ENCODE measurements at places on chromosomes 5 and 9.

- DNase-seq = no peak
These were observed 64.3 kb downstream of the C9orf50 start for GRCh38 chr9:129556491-129557191.

- DNase-seq = no peak
These were observed 101.3 kb upstream of the EGFLAM start for GRCh38 chr5:38157024-38157423.

DNA sequence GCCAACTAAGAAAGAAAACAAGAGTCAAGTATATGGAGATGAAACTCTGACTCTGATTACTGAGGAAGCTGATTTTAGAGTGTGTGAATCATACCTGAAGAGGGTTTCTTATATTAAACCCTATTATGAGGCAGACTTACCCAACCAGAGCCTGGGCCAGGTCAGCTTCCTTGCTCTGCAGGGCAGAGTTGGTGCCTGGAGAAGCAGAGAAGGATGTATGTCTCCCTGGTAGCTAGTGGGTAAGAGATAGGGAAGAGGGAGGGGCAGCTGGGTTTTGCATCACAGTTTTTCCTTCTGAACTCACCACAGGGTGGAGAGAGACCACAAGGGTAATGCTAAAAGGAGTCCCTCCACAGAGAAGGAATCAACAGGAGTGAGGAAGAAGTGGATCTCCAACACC, 104.1 kb downstream of the CMYA5 start:
- no peak for DNase-seq

- no peak for DNase-seq
These were observed 54.4 kb upstream of the FAM120AOS start for GRCh38 chr9:93507768-93508167.

DNA sequence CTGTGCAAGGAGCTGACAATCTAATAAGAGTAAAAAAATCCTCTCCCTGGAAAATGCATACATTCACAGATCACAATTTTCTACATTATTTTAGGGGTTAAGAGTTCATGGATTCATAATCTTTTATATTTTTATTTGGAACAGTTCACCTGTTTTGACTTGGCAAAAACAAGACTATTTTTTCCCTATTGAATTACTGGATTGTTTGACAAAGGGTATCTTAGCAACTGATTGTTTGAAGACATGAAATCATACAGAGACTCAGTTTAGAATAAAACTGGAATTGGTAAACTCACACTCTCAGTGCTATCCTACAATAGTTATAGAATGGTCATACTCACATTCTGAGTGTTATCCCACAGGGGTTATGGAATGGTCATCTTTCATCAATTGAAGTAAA, 358.2 kb upstream of the PTGER4 start:
- DNase-seq = no peak

- no peak for DNase-seq
These were observed 2.6 kb upstream of the EGFL7 start for GRCh38 chr9:136659861-136660784.

DNA sequence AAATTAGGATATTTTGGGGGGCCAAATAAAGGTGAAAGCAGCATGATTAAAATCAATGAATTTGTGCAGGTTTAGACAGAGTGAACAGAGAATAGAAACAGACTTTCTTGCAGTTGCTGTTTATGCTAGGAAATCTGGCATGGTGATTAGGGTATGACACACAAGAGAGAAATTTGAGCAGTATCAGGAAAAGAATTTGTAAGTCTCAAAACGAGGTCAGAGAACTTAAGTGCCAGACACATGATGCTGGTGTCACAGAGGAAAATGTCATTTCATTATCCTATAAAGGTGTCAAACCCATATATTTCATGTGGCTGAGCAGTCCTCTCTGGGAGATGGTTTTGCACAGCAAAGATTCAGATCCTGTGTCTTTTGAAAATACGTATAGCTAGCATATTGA, 15.7 kb downstream of the LVRN start:
- DNase-seq = no peak

GRCh38 chr5:81228084-81228483, 5.0 kb upstream of the CKMT2 start:
- DNase-seq = no peak

DNA sequence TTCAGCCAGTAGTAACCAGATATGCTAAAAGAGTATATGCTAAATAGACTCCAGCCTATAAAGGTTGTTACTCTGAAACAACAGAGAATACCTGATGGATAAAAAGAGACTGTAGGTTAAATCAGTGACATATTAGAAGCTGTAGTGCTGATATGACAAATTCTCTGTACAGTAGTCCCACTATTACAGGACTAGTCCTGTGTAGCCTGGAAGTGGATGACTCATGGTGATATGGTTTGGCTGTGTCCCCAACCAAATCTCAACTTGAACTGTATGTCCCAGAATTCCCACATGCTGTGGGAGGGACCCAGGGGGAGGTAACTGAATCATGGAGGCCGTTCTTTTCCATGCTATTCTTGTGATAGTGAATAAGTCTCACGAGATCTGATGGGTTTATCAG, 276.2 kb upstream of the POU5F2 start:
- no peak for DNase-seq

DNA sequence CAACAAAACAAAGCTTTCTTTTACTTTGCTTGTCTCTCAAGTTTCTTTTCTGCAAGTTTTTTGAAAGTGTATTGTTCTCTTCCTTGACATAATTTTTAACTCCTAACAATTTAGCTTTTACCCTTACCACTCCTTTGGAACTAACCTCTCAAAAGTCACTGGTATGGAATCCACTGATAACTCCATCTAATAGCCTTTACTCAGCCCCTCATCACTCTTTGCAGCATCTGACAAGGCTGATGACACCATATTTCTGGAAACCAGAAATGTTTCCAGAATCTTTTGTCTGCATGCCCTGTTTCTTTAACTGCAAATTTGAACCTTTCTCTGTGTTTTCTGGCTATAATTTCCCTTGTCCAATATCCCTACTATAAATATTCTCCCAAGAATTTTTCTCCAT, 46.5 kb downstream of the ZNF474 start:
- DNase-seq = no peak

DNA sequence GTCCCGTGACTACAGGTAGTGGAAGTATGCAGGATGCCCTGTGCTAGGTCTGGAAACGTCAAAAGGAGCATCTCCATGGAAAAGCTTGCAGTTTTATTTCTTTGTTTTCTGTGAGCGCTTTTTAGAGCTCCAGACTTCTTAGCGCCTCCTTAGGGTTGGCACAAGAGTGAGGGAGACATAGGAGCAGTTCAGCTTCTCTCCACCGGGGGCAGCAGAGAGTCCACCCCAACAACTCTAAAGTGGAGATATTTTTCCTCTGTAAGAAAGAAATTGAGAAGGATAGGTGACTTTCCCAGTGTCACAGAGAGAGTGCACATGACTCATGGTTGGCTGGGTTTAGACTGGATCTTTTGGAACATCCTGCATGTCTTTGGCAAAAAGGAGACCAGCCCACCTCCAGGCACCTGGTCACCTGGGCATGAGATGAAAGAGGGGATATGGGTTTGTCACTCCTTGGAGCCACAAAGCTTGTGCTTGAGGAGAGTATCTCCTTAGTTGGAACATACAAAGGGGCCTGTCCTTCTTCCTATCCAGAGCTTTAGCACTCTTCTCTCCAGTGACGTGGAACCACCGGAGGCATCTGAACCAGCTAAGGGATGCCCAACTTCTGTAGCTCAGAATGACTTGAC, 637.7 kb downstream of the SEMA5A start:
- DNase-seq = no peak

DNA sequence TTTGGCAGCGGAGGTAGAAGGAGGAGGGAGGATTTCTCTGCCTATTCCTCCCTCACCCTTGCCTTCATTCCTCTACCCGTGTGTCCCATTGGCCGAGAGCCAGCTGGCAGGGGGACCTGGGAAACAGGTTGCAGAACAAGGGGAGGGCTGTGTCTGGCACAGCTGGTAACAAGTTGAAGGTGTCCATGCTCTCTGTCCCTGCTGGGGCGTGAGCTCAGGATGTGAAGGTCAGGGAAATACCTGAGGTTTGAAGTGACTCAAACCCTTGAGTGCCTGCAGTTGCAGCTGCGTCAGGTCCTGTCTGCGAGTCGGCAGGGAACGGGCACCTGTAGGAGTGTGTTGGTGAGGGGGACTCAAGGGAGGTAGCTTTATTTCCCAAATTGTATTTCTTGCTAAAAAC, 16.2 kb downstream of the MIGA2 start:
- DNase-seq = no peak

DNA sequence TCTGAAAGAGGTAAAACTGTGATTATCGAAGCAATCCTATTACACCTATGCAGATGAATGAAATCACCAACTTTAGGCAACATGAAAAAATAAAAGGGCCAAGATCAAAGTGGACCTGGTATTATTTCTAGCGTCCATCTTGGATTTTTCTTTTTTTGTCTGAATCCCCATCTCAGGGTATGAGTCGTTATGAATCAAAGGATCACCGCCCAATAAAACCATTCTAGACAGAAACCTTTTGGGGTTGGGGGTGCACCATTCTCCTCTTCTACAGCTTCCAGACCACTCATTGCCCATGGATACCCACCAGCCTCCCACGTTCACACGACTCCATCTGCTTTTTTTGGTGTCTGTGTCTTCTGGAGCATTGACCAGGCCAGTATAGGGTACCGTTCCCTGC, 33.4 kb downstream of the MAP1B start:
- no peak for DNase-seq

DNA sequence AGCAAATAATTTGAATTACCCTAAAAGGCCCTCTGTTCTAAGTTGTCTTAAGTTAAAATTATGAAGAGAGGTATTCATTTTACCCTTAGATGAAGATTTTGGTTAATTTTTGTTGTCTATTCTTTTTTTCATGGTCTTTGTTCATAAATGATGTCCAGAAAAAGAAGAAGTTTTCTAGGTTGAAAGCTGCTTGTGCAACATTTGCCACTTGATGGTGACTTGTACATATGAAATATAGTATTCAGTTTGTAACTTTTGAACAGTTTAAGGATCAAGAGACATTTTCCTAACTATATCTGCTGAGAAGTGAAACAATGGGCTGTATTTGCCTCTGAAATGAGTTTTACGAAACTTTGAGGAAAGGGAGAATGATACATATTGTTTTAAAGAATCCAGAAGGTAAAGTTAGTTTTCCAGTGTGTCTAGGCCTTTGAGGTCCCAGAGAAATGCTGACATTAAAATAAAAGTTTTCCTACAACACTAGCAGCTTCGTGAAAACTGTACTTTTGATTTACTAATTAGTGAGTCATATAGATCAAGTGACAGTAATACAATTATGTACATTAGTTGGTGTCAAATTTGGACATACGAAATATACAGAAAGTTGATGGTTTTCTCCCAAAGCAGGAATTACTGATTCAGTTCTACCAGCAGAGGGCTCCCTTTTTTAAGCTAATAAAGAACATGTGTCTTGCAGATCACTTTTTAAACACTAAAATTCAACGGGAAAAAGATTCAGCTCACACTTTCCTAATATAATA, 70.5 kb downstream of the PIK3R1 start:
- DNase-seq = no peak

GRCh38 chr9:13427587-13427986, 148.1 kb upstream of the MPDZ start:
- DNase-seq = no peak

- no peak for DNase-seq
These were observed 43.8 kb downstream of the ANKRD33B start for GRCh38 chr5:10607666-10608073.

DNA sequence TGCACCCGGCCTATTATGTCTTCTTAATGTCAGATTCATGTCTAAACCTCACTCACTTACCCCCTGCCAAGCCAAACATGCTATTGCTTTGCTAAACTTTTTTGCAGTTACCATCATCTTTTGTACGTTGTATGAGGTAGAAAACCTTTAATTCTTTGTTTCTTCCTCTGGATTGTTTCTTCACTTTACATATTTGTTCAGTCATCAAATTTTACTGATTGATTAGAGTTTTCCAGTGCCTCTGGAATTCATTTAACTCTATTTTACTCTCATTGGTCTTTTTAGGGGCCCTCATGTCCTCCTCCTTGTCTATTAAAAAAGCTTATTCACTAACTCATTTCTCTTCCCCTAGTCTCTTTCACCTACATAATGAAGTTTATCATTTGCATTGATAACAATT, 67.0 kb downstream of the RIC1 start:
- DNase-seq = no peak

- no peak for DNase-seq
These were observed 376.9 kb downstream of the DTWD2 start for GRCh38 chr5:118611332-118611945.

DNA sequence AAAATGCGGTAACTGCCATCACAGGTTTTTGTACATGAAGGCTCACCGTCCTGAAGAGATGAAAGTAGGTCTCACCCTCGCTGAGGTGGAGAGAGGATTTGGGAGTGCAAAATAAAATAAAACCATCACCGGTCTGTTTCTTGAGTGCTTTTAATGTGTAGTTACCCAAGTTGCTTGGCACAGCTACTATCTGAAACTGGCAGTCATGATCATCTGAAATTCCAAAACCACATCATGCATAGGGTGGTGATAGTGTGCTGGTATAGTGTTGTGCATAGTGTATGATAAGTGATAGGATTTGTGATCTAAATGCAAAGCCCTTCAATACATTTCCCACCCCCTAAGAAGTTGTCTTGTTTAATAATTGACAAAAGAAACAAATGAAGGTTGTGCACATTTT, 381.3 kb downstream of the DMRT2 start:
- DNase-seq = no peak

DNA sequence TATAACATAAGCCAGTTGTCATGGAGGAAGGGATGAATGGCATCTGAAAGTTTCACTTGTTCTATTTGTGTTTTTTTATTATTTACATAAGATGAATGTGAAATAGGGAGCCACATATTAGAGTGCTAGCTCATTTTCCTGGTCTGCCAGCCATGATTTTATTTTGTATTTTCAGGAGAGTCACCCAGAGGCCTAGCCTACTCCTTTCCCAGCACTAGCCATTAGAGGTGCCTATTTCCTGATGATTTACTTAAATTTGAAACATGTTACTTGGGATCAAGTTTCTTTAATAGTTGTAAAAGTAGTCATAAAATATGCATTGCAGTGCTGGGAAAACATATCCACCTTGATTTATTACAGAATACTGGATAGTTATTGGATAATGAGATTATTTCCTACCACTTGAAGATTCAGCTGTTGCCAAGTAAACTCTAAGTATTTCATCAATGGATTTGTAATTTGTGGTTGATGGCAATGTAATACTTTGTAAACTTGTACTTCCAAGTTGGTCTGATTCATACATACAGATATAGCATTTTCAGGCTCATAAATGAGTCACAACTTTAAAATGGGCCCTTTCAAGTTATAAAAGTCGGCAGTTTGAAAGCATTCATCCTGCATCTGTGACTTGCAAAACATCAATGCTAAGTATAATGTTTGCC, 50.8 kb downstream of the KCNN2 start:
- no peak for DNase-seq
